Stimulated activated CD8-positive, alpha-beta memory T cell treated with anti-CD3 and anti-CD28 coated beads, Interleukin-2, amount 100 ng/mL, for 1 hour (primary cell): ENCODE measurements at places on chromosomes 7 and 10.

DNA sequence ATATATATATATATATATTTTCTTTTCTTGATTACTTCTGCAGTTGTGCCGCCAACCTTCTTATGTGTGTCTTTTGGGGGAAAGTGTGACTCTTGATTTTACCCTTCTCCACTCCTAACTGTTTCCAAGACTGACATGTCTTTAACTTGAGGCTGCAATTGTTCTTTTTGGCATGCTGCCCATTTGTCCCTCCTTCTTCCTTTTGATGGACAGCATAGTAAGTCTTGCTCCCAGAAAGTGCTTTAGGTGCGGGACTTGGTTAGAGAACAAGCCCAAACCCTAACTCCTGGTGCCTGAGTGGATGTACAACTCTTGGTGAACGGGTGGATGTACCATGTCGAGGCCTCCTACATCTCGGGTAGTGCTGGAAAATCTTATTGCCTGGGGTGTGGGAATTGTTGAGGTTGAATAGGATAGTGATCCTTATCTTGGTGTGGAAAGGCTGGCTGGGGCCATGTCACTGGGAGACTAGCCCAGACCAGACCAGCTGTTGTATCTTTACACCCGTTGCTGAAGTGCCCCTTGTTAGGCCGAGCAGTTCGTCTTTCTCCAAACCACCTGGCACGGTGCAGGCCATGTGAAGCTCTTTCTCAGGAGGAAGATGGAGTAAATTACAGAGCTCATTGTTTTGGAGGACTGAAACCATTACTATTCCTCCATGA, 16.3 kb downstream of the TCF7L2 start:
- DNase-seq: no peak

- no peak for DNase-seq
These were observed 5.1 kb upstream of the CDHR3 start for GRCh38 chr7:105958012-105958411.

DNA sequence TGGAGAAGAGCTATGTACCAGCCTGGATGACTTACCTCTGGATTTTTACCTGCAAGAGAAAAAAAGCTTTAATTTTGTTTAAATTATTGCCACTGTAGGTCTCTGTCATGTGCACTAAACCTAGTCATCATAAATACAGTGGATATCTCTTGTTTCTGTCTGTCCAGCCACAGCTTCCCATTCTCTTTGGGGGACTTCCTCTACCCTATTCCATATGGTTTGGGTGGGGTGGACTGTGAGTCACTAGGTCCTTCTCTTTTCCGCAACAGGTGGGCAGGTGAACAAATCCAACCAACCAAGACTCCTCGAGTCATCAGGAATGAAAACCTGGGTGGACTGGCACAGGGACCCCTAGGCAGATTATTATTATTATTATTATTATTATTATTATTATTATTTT, 87.3 kb upstream of the CYTH3 start:
- DNase-seq: no peak

- no peak for DNase-seq
These were observed 32.1 kb upstream of the TFEC start for GRCh38 chr7:116062666-116063065.

GRCh38 chr10:131396121-131397050, 84.9 kb upstream of the TCERG1L start:
- no peak for DNase-seq

DNA sequence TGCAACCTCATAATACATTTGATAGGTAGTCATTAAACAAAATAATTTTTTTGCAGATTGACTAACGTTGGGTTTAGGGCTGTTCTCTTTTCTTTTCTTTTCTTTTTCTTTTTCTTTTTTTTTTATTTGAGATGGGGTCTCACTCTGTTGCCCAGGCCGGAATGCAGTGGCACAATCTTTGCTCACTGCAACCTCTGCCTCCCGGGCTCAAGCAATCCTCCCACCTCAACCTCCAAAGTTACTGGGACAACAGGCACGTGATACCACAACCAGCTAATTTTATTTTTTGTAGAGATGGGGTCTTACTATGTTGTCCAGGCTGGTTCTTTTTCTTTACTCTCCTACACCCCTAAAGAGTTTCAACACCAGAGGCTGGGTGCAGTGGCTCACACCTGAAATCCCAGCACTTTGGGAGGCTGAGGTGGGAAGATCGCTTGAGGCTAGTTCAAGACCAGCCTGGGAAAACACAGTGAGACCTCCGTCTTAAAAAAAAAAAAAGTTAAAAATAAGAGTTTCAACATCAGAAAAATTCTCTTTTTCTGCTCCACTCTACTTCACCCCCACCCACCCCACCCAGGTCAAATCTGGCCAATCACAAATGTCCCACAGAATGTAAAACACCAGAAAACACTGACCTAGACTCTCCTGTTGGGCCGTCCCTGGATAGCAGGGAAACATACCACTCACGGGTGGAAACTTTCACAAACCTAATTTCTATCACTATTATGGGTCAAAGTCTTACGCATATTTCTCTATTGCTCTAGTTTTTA, 3.0 kb downstream of the HIP1 start:
- DNase-seq: no peak

GRCh38 chr7:96244244-96244991, 77.5 kb downstream of the SLC25A13 start:
- no peak for DNase-seq

DNA sequence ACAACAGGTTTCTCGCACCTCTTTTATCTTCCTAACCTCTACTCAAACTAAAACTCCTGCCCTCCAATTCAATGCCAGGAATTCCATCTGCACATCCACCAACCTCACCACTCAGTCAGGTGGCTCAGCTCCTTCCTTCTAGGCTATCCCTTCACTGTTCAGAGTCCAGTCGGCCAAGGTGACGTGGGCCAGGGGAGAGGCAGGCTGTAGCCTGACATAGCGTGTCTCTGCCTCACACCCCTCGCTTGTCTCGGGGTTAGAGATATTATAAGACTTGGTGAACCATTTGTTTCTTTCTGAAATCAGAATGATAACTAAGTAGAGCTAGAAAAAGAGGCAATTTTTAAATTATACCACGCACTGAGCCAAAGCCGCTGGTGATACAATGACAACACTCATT, 31.1 kb downstream of the HIPK2 start:
- DNase-seq: no peak

DNA sequence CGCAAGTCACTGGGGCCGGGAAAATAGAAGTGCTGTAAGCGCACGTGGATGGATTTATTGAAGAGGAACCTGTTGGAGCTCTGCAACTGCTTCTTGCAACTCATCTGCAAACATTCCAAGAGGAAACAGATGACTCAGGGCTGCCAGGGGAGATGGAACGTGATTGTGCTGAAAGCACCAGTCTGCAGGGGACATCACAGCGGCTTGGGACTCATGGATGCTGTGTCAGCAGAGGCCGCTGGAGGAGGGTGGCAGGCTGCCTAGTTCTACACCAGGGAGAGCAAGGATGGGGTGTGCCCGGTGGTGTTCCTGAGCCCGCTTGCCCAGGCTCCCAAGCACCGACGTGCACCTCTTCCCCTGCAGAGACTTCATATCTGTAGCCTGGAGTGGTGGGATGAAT, 515.7 kb downstream of the TCERG1L start:
- no peak for DNase-seq

DNA sequence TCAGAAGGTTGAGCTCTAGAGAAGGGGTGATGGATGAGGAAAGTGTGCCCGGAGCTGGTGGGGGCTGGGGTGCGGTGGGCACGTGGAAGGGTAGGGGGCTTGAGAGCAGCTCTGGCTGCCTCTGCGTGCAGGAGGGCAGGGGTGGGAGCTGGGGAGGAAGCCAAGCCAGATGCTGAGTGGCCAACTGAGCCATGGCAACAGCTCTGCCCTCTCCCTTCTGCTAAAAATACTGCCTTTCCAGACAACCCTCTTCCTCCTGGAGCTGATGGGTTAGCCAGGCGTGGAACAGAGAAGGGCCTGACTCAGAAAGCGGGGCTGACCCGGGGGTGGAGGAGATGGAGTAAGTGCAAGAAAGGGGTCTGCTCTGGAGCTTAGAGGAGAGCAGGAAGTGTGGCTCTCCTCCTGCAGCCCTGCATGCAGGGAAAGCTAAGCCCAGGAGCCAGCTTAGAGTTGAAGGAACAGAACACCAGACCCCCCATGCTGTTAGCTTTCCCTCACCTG, 114.6 kb upstream of the AGK start:
- no peak for DNase-seq

GRCh38 chr7:21967598-21968003, 21.9 kb upstream of the CDCA7L start:
- DNase-seq: no peak

- DNase-seq: no peak
These were observed 4.5 kb downstream of the POP7 start for GRCh38 chr7:100710452-100710851.

GRCh38 chr10:771647-772046, 82.2 kb upstream of the DIP2C start:
- no peak for DNase-seq

- no peak for DNase-seq
These were observed 178.7 kb downstream of the GFRA1 start for GRCh38 chr10:116094356-116094755.

DNA sequence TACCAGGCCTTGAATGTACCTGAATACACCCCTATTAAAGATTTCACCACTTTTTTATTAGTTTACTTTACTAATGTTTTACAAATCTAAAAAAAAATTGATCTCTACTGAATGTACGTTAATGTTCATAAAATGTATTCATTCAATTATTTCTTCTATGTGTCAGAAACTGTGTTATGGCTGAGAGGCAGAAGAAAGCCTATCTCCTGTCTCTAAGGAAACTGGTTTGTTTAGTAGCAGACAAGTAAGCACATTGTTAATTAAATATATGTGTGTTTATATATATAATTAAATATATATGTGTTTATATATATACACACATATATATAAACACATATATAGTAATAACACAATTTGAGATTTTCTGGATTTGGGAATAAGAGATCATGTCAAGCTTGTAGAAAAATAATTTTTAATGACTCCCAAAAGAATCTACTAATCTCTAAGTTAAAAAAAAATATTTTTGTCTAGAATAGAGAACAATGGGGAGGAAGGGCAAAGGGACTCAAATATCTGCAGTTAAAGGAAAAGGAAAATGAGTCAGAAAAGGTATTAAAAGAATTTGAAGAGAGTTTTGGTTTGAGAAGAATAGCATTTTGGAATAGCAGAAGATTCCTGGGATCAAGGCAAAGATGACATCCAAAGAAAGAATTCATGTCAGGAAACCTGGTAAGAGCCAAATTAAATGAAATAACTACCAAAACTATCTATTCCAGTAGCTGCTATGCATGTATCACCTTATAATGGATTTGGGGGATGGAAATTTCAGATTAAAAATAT, 92.1 kb downstream of the CH25H start:
- no peak for DNase-seq

DNA sequence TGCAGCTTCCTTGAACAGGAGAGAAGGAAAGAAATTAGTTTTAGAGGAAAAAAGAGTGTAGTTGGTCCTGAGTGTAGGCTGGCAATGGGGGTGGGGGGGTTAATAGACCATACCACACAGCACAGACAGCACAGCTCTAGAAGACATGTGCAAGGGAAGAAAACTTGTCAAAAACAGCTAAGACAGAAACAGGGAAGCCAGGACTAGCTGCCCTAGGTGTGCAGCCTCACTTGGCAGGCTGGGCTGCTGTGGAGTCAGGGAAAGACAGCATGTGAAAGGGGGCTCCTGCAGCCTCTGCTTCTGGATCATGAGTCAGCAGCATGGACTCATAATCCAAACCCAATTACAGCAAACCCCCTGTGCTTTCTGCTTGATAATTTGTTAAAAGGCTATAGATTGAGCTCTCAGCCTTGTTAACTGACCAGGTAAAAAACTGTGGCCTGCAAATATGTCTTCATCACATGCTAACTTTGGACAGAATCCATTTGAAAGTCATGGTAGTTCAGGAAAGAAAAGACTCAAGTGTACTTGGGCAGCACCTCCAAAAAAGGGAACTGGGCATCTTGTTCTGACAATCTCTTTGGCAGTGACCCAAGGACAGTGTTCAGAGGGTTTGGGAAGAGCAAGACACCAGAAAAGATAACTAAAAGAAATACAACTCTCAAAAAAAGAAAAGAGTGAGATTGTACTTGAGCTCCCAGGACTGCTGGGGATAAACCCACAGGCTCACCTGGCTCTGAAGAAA, 142.2 kb upstream of the VWC2 start:
- DNase-seq: no peak

DNA sequence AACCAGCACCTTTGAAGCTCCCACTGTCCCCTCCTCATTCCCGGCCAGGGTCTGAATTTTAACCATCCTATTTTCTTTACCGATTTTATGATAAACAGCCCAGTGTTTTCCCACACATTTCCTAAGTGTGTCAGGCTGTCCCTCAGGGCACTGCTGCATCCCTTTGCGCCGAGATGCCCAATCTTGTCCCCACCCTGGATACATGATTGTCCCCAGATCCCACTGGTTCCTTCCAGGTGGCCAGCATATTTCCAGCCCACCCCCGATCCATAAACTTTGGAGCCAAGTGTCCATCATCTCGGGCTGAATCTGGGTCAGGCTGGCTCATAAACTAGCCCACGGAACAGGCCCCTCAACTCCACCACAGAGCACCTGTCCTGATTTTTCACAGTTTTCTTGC, 137.2 kb downstream of the CDH23 start:
- DNase-seq: no peak

- no peak for DNase-seq
These were observed 178.1 kb downstream of the EVX1 start for GRCh38 chr7:27420702-27421101.

DNA sequence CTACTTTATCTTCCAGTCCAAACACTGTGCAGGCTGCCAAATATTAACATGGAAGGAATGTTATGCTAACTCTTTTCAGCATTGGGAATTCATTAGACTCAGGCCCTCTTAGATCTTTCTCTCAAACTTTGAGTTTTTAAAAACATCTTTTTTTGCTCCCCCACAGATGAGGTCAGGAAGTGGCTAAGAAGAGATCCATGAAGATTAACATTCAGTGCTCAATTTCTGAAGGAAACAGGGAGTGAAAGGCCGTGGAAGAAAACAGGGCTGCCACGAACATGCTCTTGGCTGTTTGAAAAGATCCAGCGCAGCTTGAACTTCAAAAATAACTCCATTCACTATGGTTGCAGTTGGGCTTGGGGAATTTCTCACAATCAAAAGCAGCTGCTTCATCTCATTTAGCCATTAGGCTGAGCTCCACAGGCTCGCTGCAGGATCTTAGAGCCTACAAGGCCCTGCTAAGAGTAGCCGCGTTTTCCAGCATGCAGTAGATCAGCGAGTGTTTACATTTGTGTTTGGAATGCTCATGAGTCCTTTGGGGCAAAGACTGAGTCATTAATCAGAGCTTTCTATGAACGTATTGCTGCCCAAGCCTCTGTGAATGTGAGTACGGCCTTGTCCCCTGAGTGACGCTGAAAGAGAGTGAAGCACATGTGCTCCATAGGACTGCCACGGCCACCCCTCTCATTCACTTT, 41.2 kb upstream of the TNS3 start:
- no peak for DNase-seq

GRCh38 chr7:81467964-81468363, 301.9 kb downstream of the HGF start:
- no peak for DNase-seq

- DNase-seq: no peak
These were observed 102.4 kb downstream of the USP6NL start for GRCh38 chr10:11509036-11509435.

- no peak for DNase-seq
These were observed 86.2 kb downstream of the CHST15 start for GRCh38 chr10:124007102-124007772.
